Tibial nerve (tissue), 4 donors: ENCODE measurements at places on chromosomes 13 and 19. TPM values are rescaled to one million over a fixed set of nuclear protein-coding genes. Genes with fewer than 3 reads are reported as not detected.

GRCh38 chr19:32041681-32042292, 303.6 kb upstream of the ZNF507 start:
- no peak for DNase-seq

DNA sequence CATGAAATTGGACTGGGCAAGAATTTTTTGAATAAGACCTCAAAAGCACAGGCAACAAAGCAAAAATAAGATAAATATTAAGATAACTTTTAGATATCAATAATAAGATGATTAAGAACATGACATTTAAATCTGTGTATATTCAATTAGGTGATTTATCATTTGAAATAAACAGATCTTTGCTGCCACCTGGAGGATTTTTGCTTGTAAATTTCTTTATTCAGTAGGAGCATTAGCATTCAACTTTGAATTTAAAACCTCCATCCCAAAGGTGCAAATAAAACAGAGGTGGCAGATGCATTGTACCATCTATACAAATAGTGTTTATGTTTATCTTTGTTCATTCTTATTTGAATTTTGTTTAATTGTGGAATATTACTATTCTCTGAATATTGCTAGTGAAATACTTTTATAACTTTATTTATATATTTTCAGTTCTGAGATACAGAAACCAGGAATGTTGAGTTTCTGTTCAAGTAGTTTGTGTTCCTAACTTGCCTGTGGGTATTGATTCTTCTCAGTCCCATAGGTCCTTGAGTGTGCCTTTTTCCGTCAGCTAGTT, 20.9 kb downstream of the COG6 start:
- no peak for DNase-seq

GRCh38 chr19:49875857-49876421, 1.2 kb downstream of the AKT1S1 start:
- DNase-seq: no peak

DNA sequence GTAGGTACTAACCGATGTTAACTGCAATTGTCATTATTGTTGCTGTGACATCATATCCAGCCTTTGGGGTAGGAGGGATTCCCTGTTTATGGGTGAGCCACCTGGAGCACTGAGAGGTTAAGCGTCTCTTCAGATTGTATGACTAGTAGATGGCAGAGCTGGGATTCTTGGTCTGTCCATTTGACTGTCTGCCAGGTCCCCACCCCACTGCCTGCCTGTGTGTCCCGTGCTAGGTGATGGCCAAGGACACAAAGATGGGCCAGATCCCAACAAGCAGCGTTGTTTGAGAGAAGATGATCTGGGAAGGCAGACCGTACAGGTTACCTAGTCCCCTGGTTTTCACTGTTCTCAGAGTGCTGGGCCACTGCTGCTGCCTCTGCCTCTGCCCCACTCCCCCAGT, 16.6 kb downstream of the PPP2R1A start:
- DNase-seq: no peak

DNA sequence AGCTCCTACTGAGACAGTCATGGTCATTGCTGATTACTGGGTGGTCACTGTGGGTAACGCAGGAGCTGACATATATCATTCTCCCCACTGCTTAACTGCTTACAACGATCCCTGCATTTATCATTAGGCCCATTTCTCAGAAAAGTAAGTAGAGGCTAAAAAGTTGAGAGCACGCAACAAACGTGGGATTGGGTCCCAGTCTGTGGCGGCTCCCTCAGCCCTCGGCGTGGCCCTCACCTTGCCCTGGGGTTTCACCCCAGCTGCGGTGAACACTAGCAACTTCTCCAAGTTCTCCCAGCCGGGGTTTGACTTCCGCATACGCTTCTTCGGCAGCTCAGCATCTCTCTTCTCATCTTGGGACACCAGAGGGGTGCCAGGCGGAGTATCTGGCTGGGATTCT, 2.5 kb downstream of the PNKP start:
- DNase-seq: no peak

DNA sequence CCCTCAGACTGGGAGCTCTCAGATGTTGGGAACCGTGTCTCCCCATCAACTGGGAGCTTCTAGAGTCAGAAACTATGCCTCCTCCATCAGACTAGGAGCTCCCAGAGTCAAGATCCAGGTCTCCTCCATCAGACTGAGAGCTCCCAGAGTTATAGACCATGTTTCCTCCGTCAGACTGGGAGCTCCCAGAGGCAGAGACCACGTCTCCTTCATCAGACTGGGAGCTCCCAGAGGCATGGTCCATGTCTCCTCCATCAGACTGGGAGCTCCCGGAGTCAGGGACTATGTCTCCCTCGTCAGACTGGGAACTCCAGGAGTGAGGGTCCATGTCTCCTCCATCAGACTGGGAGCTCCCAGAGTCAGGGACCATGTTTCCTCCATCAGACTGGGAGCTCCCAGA, 10.0 kb downstream of the CEACAM16 start:
- no peak for DNase-seq

Gene SMAD9
- total RNA-seq: 17.1 TPM

DNA sequence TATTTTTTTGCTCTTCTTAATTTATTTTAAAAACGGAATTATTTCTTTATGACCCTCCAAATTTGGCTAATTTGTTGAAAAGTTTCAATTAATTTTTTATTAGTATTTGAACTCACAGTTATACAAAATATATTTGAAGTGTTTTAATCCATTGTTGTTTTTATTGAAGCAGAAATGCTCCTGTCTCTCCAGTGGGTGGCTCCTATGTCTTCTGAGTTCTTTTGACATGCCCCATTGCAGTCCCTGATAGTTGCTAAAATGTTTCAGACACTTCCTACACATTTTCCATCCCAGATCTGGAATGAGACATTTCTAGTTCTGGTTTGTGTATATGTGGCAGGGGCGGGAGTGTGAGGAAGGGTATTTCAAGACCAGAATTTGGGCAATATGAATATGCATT, 579.4 kb upstream of the PRR20A start:
- no peak for DNase-seq

GRCh38 chr13:53601113-53601512, 572.5 kb downstream of the OLFM4 start:
- no peak for DNase-seq

Gene ZNF415
- total RNA-seq: 4.5 TPM

- DNase-seq: no peak
Measured at GRCh38 chr13:93559718-93560117, 333.1 kb downstream of the GPC6 start.

DNA sequence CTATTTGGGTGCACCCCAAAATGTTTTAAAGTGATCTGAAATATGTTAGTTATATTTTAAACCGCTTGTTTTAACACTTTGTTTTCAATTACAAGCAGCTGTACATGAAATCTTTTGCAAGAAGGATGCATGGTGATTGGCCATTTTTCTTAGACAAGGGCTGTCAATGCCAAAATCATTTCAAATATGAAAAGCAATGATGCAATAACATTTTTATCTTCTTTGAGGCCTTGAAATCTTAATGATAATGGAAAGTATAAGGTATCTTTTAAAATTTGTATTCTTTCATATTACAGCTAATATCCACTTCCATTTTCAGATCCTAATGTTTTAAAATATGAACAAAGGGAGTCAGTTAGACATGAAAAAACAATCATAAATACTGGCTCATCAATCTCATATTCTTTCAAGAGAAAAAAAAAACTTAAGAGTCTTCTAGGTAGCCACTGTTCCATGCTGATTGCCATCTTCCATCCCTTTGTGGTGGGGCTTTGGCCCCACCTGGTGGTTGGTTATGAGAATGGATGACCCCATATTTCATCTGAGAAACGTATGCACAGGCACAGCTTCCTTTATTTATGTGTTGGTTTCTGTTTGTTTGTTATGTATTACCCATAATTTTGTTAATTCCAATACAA, 330.3 kb upstream of the MIR17HG start:
- no peak for DNase-seq

Gene ZNF723
- total RNA-seq: not detected

GRCh38 chr13:87674247-87674738, 3.1 kb downstream of the SLITRK5 start:
- no peak for DNase-seq

Gene KDELR1
- 67.3 TPM for total RNA-seq

Gene NLRP4
- not detected for total RNA-seq

DNA sequence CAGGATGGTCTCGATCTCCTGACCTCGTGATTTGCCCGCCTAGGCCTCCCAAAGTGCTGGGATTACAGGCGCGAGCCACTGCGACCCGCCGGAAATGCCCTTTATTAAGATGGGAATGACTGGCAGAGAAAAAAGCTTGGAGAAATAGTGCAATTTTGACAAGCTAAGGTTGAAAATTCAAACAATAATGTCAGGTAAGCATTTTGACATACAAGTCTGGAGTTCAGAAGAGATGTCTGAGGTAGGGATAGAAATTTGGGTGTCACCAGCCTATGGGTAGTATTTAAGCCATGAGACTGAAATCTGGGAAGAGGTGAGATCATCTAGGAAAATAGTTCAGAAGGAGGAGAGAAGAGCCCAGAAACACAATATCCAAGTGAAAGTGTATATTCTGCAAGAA, 17.1 kb upstream of the PAN3 start:
- DNase-seq: no peak

Gene ZNF480
- total RNA-seq: 11.8 TPM

Gene MAG
- 44.1 TPM for total RNA-seq

DNA sequence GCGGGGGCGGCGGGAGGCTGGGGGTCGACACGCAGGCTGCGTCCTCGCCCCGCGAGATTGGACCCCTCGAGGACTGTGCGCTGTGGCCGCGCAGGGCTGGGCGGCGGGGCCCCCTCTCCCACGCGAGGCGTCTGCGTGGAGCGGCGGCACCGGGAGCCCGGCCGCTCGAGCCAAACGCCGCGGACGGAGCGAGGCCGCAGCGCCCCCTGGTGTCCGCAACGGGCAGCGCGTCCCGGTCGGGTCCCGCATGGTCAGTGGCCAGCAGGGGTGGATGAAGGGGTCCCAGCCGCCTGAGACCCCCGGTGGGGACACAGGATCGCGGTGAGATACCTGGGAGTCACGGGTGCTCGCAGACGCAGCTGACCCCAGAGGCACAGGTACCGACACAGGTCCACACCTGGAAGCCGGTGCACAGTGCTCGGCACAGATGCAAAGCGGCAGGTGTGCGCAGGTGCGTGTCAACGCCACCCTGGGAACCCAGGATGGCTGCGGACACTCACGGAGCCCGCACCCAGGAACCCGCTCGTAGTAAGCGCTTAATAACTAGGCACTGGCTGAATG, 2.1 kb upstream of the CIRBP start:
- DNase-seq: no peak

Gene CACNG7
- total RNA-seq: not detected

DNA sequence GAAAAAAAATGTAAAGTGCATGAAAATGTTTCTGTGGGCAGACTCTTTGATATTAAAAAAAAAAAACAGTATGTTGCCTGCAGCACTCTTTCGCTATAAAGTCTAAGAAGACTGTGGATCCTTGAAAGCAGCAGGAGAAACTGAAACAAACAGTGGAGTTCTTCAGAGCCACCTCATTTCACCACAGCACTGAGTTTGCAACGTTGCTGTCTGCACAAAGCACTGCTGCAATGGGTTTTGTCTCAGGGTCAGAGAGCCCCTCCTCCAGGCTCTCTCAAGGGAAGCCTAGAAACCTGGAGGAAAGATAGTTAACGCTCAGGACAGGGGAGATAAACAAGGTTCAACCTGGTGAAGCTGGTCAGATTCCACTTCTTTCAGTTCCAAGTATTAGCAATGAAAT, 248.7 kb downstream of the EFNB2 start:
- DNase-seq: no peak

GRCh38 chr13:60590800-60591747, 194.1 kb downstream of the TDRD3 start:
- no peak for DNase-seq

DNA sequence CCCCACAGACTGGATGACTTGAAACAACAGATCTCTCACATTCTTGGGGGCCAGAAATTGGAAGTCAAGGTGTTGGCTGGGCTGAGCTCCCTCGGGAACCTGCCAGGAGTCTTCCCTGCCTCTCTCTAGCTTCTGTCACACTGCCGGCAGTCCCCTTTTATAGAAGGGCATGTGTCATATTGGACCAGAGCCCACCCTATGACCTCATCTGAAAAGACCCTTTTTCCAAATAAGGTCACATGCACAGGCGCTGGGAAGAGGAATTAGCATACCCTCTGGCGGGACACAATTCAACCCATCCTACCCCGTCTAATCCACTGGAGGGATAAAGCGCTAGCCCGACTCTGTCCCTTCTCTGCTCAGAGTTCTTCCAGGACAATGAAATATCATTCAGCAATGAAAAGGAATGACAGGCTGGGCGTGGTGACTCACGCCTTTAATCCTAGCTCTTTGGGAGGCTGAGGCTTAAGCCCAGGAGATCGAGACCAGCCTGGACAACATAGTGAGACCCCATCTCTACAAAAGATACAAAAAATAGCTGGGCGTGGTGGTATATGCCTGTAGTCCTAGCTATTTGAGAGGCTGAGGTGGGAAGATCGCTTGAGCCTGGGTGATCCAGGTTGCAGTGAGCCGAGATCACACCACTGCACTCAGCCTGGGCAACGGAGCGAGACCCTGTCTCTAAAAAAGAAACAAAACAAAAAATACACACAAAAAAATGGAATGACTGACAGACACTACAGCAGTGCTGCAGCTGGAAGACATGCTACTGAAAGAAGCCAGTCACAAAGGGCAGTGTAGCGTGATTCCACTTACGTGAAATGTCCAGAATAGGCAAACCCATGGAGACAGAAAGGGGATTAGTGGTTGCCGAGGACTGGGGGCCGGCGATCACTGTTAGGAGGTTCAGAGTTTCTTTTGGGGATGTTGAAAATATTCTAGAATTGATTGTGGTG, 28.5 kb downstream of the MEIS3 start:
- no peak for DNase-seq

DNA sequence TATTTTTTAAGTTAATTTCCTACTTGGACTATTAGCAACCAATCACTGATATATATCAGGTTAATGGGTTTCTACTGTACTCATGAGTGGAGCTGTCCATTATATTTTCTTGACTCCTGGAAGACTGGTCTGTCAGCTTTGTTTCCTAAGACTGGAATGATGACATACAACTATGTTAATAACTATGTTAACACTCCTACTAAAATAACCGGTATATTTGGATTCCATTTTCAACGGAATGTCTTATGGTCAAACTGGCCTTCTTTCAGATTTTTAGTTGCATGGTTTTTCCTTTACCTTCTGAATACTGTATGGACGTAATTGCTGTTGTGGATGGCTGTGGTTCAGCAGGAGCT, 45.8 kb upstream of the GPI start:
- DNase-seq: no peak

Gene ZNF549
- total RNA-seq: 5.0 TPM

DNA sequence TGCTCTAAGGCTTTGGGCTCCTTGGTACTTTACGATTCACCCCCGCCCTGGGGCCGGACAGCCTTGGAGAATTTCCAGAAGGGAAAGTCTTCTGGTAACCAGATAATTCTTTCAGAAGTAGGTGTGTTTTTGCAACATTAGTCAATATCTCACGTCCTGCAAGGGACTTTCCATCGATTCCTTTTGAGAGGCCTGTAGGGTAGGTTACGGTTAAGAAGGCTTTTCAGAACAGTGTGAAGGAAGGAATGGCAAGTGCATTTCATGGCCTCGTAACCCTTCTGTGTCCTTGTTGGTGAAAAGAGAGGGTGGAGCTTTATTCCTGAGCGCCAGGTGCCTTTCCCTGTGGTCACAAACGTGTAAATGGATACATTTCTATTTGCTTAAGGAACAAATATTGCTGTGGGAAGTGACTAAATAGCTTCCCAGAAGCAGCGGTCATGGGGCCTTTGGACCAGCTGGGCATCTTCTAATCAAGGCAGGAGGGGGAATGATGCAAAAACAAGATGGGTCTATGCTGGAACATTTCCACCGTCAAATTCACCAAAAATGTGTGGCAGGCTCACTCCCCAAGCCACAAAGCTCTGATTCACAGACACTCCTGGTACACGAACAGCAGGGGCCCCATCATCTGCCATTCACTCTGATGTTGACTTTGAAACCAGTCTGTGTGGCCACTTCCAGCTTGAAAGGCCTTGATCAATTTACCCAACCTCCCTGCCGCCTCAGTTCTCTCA, 99.2 kb downstream of the ANKRD10 start:
- no peak for DNase-seq
